ENCODE measurements at places on chromosomes 3 and 15. TPM values are rescaled to one million over a fixed set of nuclear protein-coding genes. Genes with fewer than 3 reads are reported as not detected.

Gene HACL1
- total RNA-seq: 23.7 TPM

Gene CCNB2
- 98.5 TPM for total RNA-seq

Gene IGSF11
- 4.4 TPM for total RNA-seq

Gene MORC1
- total RNA-seq: not detected

Gene RASSF1
- 13.9 TPM for total RNA-seq

Gene UROC1
- not detected for total RNA-seq

Gene PDHB
- total RNA-seq: 63.9 TPM

Gene NOX5
- total RNA-seq: 0.41 TPM

Gene NMD3
- 43.5 TPM for total RNA-seq

Gene SCN11A
- total RNA-seq: not detected

Gene NEK10
- 1.2 TPM for total RNA-seq

Gene LRRFIP2
- 57.6 TPM for total RNA-seq

Gene DUOXA2
- not detected for total RNA-seq

Gene NLGN1
- total RNA-seq: not detected

Gene FBXO22
- total RNA-seq: 90.5 TPM

Gene EPHB3
- 0.23 TPM for total RNA-seq

Gene CYP8B1
- total RNA-seq: not detected

Gene SH3GL3
- 1.3 TPM for total RNA-seq

Gene C3orf80
- total RNA-seq: 1.8 TPM

Gene GOLGA6B
- not detected for total RNA-seq

Gene A4GNT
- total RNA-seq: not detected

Gene DNAJA4
- not detected for total RNA-seq

Gene BNC1
- total RNA-seq: 0.48 TPM

Gene ZIC4
- total RNA-seq: not detected

Data from A549 treated with ZK216348 at 1 μM for 4 hours (cell line).